SHP77 treated with DMSO at 0.1 percent for 48 hours (cell line): ENCODE measurements at places on chromosomes 16 and 17.

GRCh38 chr17:72699545-72699944, 392.9 kb downstream of the SLC39A11 start:
- DNase-seq: no peak

DNA sequence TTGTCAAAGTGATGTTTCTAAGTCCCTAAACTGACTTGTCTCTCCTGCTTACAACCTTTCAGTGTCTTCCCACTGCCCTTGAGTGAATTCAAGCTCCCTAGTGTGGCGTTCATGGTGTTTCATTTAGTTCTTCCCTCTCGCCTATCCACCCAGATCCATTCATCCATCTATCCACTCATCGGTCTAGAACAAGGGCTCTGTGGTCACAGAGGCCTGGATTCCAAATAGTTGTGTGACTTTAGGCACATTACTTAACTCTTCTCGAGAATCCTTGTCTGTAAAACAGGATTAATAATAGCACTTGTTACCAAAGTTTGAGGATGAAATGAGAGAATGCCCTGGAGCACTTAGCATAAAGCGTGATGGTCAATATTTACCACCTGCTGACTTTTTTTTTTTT, 870 bp upstream of the TAC4 start:
- no peak for DNase-seq

DNA sequence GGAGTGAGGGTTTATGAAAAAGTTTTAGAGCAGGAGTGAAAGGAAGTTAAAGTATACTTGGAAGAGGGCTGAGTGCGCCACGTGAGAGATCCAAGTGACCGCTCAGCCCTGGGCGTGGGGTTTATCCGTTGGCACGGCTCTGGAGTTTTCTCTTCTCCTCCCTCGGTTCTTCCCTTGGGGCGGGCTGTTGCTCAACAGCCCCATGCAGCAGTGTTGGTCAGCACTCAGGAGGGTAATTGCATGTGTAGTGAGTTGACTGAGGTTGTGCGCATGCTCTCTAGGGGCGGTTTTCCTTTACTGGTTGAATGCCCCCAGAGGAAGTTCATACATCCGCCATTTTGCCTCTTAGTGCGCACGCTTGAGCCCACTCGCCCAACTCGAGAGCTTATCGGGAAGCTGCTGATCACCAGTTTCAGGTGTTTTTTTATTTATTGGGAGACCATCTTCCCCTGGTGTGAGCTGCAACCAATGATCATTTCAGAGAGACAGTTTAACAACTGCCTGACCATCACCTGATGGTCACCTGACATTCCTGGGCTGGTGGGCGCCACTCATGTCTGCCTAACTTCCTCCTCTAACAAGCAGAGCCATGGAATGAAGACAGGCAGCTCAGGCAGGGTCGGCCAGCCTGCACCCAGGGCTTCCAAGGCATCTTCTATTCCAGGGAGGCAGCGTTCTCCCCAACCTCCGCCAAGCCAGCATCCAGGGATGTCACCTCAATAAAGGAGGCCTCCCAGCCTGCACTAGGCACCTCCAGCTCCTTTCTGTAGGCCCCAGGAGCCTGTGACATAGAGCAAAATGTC, 41.3 kb upstream of the DNAH17 start:
- no peak for DNase-seq

DNA sequence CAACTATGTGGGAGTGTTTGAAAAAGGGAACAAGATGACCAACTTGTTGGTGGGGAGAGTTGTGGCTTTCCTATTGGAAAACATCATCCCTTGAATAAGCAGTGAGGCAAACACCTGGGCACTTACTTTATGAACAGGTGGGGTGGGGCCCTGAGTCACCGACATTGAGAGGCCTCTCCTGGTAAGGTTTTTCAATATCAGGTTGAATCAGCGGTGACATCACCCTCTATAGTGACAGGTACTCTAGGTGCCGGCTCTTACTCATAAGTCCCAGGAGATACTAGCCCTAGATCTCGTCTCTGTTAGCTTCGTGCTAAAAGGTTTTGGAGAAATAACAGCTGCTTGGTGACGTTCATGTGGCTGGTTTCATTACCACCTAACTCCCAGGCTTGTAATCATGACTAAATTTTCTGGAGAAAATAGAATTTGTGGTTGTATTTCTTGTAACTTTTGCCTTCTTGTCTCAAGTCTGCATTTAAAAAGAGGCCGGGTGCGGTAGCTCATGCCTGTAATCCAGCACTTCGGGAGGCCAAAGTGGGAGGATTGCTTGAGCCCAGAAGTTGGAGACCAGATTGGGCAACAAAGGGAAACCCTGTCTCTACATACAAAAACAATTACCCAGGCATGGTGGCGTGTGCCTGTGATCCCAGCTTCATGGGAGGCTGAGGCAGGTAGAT, 19.3 kb downstream of the CDH1 start:
- no peak for DNase-seq
